Hematopoietic multipotent progenitor cell treated with erythropoietin and hydrocortisone succinate and interleukin-3 and kit ligand, for 8 days (in vitro differentiated cells): ENCODE measurements at places on chromosomes 13 and 19.

DNA sequence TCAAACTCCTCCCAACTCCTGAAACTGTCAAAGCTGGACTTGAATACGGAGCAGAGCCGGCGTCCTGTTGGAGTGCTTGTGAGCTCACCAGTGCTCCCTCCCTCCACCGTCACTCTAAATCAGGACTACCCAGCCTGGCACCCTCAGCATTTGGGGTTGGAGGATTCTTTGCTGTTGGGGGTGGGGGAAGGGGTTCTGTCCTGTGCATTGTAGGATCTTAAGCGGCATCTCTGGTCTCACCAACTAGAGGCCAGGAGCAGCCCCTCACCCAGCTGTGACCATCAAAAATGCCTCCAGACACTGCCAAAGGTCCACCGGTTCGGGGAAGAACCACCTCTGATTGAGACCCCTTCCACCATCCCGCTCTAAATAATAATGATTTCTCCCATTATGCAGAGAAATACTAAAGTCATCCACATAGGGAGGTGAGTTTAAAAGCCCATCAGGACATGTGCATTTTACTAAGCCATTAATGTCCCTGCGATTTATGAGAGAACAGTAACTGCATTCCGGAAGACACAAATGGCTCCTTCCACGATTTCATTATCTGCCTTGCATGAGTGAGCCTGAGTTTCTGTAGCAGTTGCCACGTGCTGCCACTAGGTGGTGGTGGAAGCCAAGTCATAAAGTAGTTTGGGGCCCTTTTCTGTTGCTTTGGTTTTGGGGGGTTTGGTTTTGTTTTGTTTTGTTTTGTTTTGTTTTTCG, 16.1 kb upstream of the USP29 start:
- peak; percentile 74 for DNase-seq

DNA sequence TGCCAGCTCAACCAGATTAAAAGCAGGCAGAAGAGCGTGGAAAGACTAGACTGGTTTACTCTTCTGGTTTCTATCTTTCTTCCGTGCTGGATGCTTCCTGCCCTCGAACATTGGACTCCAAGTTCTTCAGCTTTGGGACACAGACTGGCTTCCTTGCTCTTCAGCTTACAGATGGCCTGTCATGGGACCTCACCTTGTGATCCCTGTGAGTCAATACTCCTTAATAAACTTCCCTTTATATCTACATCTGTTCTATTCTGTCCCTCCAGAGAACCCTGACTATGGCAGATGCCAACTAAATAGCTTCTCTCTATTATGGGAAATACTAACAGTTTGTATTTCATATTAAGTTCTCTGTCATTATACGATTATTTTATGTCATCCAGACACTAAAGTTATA, 609.1 kb downstream of the LMO7 start:
- DNase-seq: no peak

- no peak for DNase-seq
Measured at GRCh38 chr13:80235967-80236302, 105.0 kb downstream of the SPRY2 start.

- peak; percentile 8 for DNase-seq
Measured at GRCh38 chr19:31054430-31054829, 294.8 kb downstream of the TSHZ3 start.

DNA sequence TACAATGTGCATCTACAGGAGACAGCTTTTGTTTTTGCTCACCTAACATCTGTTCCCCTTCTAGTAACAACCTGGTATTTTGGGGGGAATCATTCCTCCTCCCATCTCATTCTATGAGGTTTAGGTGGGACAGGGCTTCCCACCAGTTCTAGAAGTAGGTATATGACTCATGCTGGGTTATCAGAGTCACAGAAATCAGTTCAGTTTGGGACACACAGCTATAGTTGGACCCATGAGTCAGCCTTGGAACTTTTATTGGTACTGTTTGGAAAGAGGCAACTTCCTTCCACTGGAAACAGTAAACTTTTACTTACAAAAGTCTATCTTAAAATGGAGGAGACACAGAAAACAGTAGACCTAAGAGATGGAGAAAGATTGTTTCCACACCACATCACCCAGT, 185.5 kb downstream of the DNAJC3 start:
- DNase-seq: no peak

- no peak for DNase-seq
Measured at GRCh38 chr13:112638157-112638750, 50.3 kb upstream of the TUBGCP3 start.

DNA sequence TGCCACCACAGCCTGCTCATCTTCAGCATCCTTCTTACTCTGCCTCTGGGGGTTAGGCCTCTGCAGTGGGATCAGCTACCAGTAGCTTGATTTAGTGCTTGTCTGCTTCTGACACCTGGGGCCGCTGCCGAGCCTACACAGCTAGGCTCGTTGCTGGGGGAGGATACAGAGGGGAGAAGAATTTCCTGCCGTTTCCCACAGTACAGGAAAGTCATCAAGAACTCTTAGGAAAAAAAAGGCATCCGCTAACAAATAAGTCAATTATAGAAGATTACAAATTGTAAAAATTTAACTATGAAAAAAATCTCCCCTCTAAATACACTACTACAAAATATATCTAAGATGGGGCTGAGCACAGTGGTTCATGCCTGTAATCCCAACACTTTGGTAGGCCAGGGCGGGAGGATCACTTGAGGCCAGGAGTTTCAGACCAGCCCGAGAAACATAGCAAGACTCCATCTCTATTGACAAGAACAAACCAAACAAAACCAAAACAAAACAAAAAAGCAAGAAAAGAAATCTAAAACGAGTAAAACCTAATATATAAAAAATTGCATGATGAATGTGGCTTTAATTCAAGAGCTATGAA, 26.7 kb downstream of the LATS2 start:
- peak; percentile 27 for DNase-seq

DNA sequence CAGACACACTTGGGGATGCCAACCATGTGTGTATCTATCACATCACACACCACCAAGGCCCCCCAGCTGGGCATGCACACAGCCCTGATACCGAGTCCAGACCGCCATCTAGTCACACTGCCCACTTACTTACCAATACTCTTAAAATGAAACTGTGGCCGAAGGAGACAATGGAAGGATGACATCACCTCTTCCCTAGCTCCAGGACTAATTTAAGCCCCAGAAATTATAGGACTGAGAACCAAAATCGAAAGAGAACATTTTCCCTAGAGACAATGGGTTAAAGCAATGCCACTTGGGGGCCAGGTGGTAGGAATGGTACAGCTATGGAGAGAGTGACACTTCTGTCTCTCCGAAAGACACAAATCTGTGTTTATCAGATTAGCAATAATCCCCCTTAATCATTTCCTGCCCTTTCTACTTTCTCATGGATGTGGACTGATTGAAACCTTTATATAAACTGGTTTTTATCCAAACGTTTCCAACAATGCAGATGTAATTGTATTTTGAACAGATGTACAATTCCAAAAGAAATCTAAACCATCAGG, 663 bp upstream of the GGACT start:
- no peak for DNase-seq

GRCh38 chr19:33953592-33953991, 156.9 kb downstream of the KCTD15 start:
- no peak for DNase-seq

- peak; percentile 38 for DNase-seq
Measured at GRCh38 chr13:52862358-52863206, 14.1 kb upstream of the PCDH8 start.

- no peak for DNase-seq
Measured at GRCh38 chr19:46849610-46850009, 1.0 kb downstream of the AP2S1 start.

- DNase-seq: peak; percentile 79
Measured at GRCh38 chr19:35268536-35269437, at the start of gene USF2. TSS of gene USF2 (plus strand) at chr19:35268962. CDS start at chr19:35269102, 140 bp downstream.

DNA sequence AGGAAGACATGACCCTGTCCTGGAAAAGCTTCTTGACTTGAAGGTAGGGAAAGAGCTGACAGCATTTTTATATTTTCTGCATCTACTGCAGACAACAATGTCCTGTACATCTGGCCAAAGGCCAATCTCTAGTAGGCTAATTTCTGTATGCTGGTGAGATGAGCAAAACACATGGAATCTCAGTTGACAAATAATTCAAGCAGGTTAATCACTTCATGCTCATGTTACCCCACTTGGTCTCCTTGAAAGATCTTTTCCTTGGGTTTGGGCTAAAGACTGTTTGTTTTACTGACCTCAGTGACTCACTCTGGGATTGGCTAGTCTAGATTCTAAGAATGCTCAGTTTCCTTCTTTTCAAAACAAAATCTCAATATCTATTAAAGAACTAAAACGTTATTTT, 298.8 kb downstream of the LMO7 start:
- DNase-seq: no peak

- DNase-seq: no peak
Measured at GRCh38 chr13:100544866-100545683, 43.5 kb downstream of the GGACT start.

GRCh38 chr13:56317841-56318240, 822.9 kb upstream of the PRR20A start:
- no peak for DNase-seq

DNA sequence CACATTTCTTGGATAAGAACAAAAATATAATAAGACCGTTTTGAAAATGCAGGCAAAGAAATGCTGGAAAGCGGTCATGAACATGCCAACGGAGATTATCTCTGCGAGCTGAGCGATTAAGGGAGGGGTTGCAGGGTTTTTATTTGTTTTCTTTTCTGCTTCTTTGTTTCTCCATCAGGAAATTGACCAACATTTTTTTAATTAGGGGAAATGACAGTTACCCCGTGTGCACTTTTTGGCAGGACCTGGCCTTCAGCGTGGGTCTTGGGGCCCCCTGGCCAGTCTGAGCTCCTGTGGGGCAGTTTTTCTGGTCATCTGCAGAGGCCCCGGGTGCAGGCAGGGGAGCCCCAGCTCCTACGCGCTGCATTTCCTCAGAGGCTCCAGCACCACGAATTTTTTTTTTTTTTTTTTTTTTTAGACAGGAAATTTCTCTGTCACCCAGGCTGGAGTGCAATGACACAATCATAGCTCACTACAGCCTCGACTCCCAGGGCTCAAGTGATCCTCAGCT, 31.3 kb upstream of the HOMER3 start:
- no peak for DNase-seq

GRCh38 chr13:105446197-105446596, 1089.3 kb downstream of the EFNB2 start:
- no peak for DNase-seq

- DNase-seq: no peak
Measured at GRCh38 chr13:59490651-59491050, 673.1 kb downstream of the DIAPH3 start.

- DNase-seq: no peak
Measured at GRCh38 chr13:109028624-109029023, 399.2 kb downstream of the MYO16 start.

GRCh38 chr19:58361900-58362271, 665 bp downstream of the ZNF497 start:
- peak; percentile 79 for DNase-seq

GRCh38 chr13:47481536-47481935, 519.5 kb downstream of the SUCLA2 start:
- DNase-seq: no peak

DNA sequence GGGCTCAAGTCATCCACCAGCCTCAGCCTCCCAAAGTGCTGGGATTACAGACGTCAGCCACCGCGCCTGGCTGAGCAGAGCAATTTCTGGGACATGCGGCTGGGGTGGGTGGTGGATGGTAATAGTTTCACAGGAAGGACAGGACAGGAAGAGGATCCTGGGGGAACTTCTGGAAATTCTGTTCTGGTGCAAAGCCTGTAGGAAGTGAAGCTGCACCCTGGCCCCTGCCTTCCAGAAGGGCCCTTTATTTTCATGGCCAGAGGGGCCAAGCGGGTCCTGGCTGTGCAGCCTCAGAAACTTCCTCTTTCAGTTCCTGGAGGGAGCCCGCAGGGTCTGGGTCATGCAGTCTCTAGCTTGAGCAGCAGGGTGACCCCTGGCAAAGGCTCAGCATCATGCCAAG, 15.7 kb downstream of the FEM1A start:
- no peak for DNase-seq

DNA sequence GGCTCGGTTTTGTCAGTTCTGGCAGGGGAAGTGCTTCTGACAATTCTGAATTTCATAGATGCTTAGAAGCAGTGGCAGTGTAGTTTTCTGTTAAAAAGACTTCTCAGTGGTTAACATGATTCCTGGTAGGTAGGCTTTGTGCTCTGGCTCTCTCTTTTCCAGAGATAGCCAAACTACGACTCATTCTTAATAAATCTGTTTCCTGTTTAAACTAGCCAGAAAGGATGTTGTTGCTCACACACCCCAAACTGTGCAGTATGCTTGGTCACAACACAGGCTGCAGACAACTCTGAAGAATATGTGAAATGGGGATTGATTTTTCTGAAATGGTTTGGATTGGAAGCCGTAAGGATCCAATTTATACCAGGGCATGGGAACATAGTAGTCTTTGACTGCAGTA, 711.5 kb downstream of the PCDH17 start:
- DNase-seq: no peak

DNA sequence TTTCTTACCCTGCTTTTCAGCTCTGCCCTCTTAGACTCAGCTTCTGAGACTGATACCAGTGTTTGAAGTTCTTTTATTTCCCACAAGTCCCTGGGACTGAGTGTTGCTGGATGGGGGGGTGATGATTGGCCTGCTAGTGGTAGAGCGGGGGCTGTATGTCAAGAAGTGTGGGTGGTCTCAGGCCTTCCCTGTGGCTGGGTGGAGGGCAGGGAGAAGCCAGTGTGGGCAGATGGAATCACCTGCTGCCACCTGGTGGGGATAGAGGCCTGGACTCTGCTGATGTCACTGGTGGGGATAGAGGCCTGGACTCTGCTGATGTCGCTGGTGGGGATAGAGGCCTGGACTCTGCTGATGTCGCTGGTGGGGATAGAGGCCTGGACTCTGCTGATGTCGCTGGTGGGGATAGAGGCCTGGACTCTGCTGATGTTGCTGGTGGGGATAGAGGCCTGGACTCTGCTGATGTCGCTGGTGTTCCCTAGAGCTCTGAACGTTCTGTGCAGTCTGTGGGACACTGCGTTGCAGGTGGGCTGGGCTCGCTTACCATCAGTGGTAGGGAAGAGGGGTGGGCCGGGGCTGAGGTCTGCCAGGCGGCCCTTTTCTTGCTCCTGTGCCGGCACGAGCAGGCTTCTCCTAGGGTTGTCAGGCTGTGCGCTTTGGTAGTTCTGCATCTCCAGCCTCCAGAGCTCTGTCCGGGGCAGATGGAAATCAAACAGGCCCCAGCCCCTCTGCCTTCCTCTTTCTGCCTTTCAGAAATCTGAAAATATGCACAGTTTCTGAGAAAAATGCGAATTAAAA, 101.3 kb downstream of the ARHGEF7 start:
- DNase-seq: peak; percentile 31

DNA sequence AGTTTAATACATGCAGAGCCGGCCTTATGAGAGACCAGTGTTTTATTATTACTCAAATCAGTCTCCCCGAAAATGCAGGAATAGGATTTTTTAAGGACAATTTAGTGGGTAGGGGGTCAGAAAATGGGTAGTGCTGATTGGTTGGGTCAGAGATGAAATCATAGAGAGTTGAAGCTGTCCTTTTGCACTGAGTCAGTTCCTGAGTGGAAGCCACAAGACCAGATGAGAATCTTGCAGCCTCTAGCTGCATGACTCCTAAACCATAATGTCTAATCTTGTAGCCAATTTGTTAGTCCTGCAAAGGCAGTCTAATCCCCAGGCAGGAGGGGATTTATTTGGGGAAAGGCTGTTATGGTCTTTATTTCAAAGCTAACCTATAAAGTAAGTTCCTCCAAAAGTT, 1163.9 kb downstream of the DIAPH3 start:
- no peak for DNase-seq
